ENCODE measurements at places on chromosomes 2 and 18. TPM values are rescaled to one million over a fixed set of nuclear protein-coding genes. Genes with fewer than 3 reads are reported as not detected.

The TMEM163 gene
- 0.58 TPM for total RNA-seq

The MARCO gene
- total RNA-seq: not detected

The CUL3 gene
- total RNA-seq: 68.1 TPM

The OXER1 gene
- 2.7 TPM for total RNA-seq

The MPPE1 gene
- total RNA-seq: 22.7 TPM

The PDE6D gene
- total RNA-seq: 39.4 TPM

The REG1B gene
- total RNA-seq: not detected

The ITGA4 gene
- total RNA-seq: 3.1 TPM

The SERPINB3 gene
- not detected for total RNA-seq

The PROKR1 gene
- total RNA-seq: not detected

The LRRC30 gene
- not detected for total RNA-seq

The SPTBN1 gene
- 124 TPM for total RNA-seq

The FER1L5 gene
- total RNA-seq: 0.16 TPM

The STPG4 gene
- 0.66 TPM for total RNA-seq

The LYG2 gene
- not detected for total RNA-seq

The FKBP1B gene
- total RNA-seq: 4.2 TPM

The BCS1L gene
- 39.3 TPM for total RNA-seq

The TUBB8B gene
- total RNA-seq: not detected

The TMEM17 gene
- 3.1 TPM for total RNA-seq

The CHMP1B gene
- total RNA-seq: 39.4 TPM

The MARS2 gene
- 15.4 TPM for total RNA-seq

The MBOAT2 gene
- 12.0 TPM for total RNA-seq

The TUBA3E gene
- 0.46 TPM for total RNA-seq

The RGPD8 gene
- total RNA-seq: 21.4 TPM

The RAB27B gene
- total RNA-seq: 4.2 TPM

The FEV gene
- 0.41 TPM for total RNA-seq

The DNPEP gene
- 58.7 TPM for total RNA-seq

The IL1RN gene
- total RNA-seq: 0.36 TPM

The SLC4A5 gene
- total RNA-seq: 4.5 TPM

The SNTG2 gene
- total RNA-seq: 0.96 TPM

The GALNT3 gene
- 1.5 TPM for total RNA-seq

The SDC1 gene
- total RNA-seq: 8.2 TPM

The NEU4 gene
- 1.0 TPM for total RNA-seq

The POTEI gene
- total RNA-seq: 0.39 TPM

The HPCAL1 gene
- total RNA-seq: 21.2 TPM

The STK25 gene
- total RNA-seq: 49.9 TPM

The NDUFS1 gene
- 69.0 TPM for total RNA-seq

The FOXD4L1 gene
- total RNA-seq: not detected

The MAP3K19 gene
- 0.87 TPM for total RNA-seq

The CLIP4 gene
- 17.7 TPM for total RNA-seq

The ANKRD30BL gene
- 0.36 TPM for total RNA-seq

The PAX3 gene
- total RNA-seq: 56.1 TPM

The CCDC88A gene
- 81.1 TPM for total RNA-seq

The PLB1 gene
- 1.5 TPM for total RNA-seq

The CTAGE1 gene
- 0.04 TPM for total RNA-seq

The REG3G gene
- 0.25 TPM for total RNA-seq

The UGT1A6 gene
- not detected for total RNA-seq

The SUMO1 gene
- total RNA-seq: 109 TPM

The PLCD4 gene
- 14.7 TPM for total RNA-seq

The ATOH8 gene
- 0.70 TPM for total RNA-seq

The ZC3H15 gene
- total RNA-seq: 86.2 TPM

The DSG1 gene
- total RNA-seq: 0.44 TPM

The CTLA4 gene
- total RNA-seq: not detected

The ERCC3 gene
- total RNA-seq: 26.2 TPM

The INPP4A gene
- total RNA-seq: 82.7 TPM

The SERPINB2 gene
- total RNA-seq: not detected

The ICOS gene
- not detected for total RNA-seq

Measured in motor neuron (in vitro differentiated cells).